Activated CD4-positive, alpha-beta T cell treated with anti-CD3 and anti-CD28 coated beads, Interleukin-2, amount 10 ng/mL, durations not matched to agents 24 days and 14 days (primary cell): ENCODE measurements at places on chromosomes 11 and 22. TPM values are rescaled to one million over a fixed set of nuclear protein-coding genes. Genes with fewer than 3 reads are reported as not detected.

- peaks cover 17% of the 10 kb centered on the region for H3K27me3 ChIP-seq
- DNase-seq, result no peak
- peaks cover 16% of the 10 kb centered on the region for H3K4me1 ChIP-seq
- H3K4me3 ChIP-seq, result no peak overlapping the region
- no peaks in the 10 kb centered on the region for H3K36me3 ChIP-seq
Measured at GRCh38 chr11:45772449-45772774, 32.5 kb upstream of the SLC35C1 start.

DNA sequence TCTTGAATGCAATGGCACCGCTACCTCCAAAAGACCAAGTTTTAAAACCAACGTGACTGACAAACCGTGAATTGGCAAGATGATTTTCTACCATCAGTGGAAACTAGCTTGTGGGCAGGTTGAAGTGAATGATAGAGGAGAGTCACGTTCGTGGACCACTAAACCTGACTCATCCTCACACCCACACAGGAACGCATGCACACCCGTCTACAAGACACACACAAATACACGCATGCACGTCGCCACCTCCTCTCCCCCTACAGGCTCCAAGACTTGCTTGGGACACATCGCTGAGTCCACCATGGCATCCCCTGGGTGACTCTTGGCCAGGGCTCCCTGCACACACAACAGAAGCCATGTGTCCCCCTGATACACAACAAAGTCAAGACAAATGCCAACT, 14.4 kb downstream of the TMPRSS6 start:
- H3K27me3 ChIP-seq, result no peaks in the 10 kb centered on the region
- peaks cover 30% of the 10 kb centered on the region for H3K4me1 ChIP-seq
- no peaks in the 10 kb centered on the region for H3K36me3 ChIP-seq
- peak overlapping the region; percentile 42 for H3K27ac ChIP-seq
- H3K4me3 ChIP-seq, result peak overlapping the region; percentile 24
- peak; percentile 67 for DNase-seq

GRCh38 chr11:122421702-122422101, 233.8 kb upstream of the UBASH3B start:
- H3K27ac ChIP-seq, result no peak overlapping the region
- no peak for DNase-seq

KCNQ1OT1 gene
- total RNA-seq, result 0.59 and 0.61 TPM in 2 replicates
